Iris pigment epithelial cell (primary cell): ENCODE measurements at places on chromosomes 2 and 18.
A peak's percentile ranks its signal among the peaks of the same experiment; 100 is the strongest.

- no peak for DNase-seq
Measured at GRCh38 chr2:20818820-20819219, 4.1 kb downstream of the LDAH start.

DNA sequence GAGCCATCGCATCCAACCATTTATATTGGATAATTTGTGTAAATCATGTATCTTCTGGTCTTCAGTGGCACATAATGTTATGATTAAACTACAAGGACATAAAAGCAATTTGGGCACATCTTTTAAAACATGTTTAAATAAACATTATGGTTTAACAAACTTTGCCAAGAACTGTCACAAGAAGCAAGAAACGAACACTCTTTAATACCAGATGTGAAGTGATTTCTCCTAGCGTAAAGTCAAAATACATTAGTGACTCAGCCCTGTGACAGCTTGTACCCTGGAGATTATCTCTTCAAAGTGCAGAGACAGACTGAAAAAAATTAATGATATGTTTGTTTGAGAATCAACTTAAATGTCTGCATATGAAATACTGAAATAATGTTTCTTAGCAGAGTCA is 39.9 kb downstream of the DSEL start:
- peak; percentile 36 for DNase-seq

GRCh38 chr2:137535897-137536296 is 428.4 kb upstream of the HNMT start:
- DNase-seq = no peak

GRCh38 chr2:3466966-3467365 is 52.4 kb downstream of the ADI1 start:
- DNase-seq = no peak

GRCh38 chr2:225398372-225398771 is 1.1 kb upstream of the NYAP2 start:
- DNase-seq = no peak

DNA sequence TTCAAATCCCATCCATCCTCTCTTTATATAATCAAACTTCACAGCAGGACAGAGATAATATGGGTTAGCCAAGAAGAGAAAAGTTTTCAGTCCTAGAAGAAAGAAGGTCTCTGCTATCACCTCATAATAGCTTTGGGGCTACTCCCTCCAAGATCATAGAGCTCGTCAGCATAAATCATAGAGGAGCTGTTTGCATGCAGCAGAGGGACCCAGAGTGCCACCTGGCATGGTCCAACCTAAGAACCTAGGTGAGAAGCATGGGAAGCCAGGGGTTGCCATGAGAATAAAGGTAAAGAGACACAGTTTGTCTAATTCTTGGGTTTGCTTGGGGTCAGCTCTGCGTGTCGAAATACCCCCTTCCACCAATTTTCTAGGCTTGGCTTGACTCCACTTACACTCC is 87.1 kb upstream of the CYP1B1 start:
- no peak for DNase-seq

DNA sequence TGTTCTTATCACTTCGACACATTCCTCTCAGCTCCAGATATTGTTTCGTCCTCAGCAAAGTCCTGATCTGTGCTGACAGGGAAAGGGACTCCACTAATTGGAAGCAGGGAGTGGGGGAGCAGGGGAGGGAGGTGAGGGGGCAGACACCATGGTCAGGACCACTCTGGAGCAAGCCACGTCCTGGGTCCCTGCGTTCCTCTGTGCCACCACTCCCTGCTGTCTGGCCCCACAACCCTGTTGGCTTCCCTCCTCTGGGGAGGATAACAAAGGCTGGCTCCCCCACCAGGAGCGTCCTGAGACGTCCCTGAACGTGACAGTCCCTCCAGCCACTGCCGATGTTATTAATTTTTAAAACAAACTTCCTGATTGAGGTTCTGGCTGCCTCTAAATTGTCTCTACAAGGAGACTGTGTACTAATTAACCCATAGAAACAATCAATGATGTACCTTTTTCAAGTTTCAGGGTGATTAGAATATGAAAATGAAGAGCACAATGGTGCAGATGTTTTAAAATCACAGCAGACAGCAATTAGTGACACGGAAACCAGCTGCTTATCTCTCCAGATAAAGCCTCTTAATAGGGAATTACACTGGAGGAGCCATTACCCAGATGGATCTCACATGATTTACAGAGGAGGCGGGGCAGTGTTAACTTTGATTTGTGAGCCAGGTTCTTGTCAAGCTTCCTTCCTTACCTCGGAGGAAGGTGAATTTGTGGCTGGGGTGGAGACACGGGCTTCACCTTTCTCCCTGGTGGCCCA is 257.5 kb downstream of the SETBP1 start:
- DNase-seq = no peak

DNA sequence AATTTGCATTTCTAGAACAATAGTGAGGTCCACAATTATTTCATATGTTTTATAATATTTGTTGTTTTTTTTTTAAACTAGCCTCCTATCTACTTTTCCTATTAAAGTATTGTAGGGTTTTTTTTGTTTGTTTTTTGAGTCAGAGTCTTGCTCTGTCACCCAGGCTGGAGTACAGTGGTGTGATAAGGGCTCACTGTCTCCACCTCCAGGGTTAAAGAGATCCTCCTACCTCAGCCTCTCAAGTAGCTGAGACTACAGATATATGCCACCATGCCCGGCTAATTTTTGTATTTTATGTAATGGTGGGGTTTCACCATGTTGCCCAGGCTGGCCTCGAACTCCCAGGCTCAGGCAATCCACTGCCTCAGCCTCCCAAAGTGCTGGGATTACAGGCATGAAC is 122.5 kb downstream of the SLC39A10 start:
- no peak for DNase-seq

- DNase-seq = no peak
Measured at GRCh38 chr2:168718622-168719021, 83.8 kb upstream of the NOSTRIN start.

- DNase-seq = no peak
Measured at GRCh38 chr2:120859814-120860578, 124.3 kb downstream of the GLI2 start.

DNA sequence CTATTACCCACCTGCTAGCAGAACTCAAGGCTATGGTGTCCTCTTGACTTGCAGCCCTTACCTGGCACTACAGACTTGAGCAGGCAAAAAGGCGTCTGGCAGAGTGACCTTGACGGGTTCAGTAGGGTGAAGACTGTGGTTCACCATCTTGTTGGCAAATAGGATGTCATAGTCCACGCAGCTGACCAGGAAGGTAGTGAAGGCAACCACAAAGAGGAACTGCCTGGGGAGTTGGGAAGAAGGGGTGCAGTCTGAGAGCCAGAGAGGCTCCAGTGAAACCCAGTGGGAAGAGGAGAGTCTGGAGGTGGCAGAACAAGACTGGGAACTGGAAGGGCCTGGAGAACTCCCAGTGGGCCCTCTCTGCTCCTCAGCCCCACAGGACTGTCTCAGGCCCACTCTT is 4.1 kb downstream of the ATG9A start:
- no peak for DNase-seq

GRCh38 chr2:151423760-151424159 is 14.1 kb downstream of the RIF1 start:
- no peak for DNase-seq

DNA sequence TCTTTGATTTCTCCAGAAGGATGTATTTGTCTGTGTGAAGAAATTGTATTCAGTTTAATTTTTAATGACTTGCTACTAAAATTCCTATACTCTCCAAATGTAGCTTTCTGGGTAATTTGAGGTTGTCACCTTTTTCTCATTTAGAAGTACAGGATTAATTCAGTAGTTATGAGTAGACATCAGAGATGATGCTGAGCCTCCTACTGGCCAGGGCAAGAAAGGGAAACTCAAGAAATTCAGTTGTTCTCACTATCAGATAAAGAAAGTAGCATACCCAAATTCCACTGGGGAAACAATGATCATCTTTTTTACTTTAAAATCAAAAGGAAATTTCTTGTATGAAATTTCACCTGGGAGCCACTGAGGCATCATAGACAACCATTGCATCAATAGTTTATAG is 199.4 kb downstream of the SATB2 start:
- DNase-seq = peak; percentile 2

GRCh38 chr18:47931718-47932103 is 1.3 kb upstream of the SMAD2 start:
- no peak for DNase-seq
